Activated CD4-positive, alpha-beta T cell treated with anti-CD3 and anti-CD28 coated beads for 36 hours (primary cell): ENCODE measurements at places on chromosomes 6 and 20.

DNA sequence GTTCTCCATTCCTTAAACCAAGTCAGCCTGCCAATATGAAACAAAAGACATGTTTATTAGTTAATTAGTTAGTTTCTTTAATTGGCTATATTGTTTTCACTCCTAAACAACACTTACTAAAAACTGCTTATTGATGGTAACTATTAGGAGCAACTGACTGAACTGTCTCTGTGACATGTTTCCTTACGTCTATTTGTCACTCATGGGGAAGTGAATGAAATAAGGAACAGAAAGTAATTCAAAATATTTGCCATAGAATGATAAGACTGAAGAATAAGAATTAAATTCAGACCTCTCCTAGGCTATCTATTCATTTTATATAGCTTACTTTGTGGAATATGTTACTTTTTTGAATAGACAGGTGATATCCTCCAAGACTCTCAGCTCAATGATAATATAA, 217.2 kb downstream of the LAMA2 start:
- DNase-seq: no peak

DNA sequence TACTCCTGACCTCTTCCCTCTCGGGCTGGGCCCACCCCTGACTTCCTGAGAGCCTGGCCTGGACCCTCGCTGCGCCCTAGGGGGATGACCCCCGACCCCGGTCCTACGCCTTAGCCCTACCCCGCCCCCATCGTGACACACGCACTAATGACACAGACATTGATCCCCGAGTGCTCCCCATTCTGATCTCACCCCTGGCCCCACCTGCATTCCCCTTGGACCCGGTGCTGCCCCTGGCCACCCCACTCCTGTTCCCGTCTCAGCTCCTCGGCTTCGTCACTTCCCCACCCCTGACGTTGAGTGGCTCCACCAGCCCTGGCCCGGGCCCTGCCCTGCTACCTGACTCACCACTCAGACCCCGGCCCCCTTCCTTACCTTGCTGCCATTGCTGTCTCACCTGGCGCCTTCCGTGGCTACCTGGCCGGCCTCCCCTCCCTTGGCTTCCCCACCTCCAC, 12.1 kb downstream of the RBCK1 start:
- no peak for DNase-seq

GRCh38 chr6:158003910-158004700, 22.4 kb downstream of the SYNJ2 start:
- DNase-seq: no peak

- DNase-seq: no peak
These were observed 51.2 kb upstream of the MARCKS start for GRCh38 chr6:113805811-113806495.
